ENCODE measurements at places on chromosomes 1 and 21. TPM values are rescaled to one million over a fixed set of nuclear protein-coding genes. Genes with fewer than 3 reads are reported as not detected.

DNA sequence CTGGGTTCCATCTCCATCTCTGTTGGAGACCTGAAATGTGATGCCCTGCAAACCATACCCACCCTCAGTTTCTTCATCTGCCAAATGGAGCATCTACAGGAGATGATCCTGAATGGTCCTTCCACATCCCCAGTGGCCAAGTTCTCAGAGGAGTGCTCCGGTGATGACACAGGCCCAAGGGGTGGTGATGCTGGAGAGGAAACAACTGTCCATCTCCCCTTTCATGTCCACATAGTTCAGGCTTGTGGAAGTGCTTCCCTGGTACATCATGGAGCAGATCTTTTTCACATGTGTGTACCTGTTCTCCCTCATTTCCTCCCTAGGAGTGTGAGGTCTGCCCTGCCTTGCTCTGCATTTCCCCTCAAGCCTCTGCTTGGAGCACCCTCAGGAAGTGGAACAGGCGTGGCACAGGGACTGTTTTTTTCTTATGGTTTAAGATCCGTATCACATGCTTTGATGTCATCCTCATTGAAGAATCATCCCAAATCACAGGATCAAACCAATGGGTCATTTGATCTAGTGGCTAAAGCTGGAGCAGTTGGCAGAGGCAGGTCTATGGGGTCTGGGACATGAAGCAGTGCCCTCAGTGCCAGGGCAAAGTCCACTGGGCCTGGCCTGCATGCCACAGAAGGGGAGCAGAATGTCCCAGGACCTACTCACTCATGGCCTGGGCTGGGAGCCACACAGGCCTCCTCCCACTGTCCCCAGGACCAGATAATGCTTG lies 8.2 kb upstream of the TRIM63 start:
- peak; percentile 49 for DNase-seq

DNA sequence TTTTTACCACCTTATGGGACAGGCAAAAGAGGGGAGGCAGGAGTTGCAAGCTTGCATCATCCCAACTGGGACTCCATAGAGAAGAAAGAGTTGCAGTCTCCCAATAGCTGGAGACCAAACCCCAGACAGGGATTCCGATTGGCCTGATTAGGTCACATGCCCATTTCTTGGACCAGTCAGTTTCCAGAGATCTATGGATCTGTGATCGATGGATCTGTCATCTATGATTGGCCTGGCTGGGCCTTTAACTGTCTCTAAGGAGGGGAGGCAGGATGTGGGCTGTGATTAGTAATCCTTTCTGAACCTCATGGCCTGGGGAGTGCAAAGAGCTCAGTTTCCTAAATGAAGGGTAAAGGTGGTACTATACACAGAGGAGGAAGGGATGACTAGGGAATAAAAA lies 252.1 kb downstream of the MATN1 start:
- DNase-seq: no peak

- DNase-seq: no peak
Measured at GRCh38 chr1:229159668-229160544, 111.0 kb upstream of the RAB4A start.

- no peak for DNase-seq
Measured at GRCh38 chr1:12530462-12531178, 87.4 kb downstream of the DHRS3 start.

DTL gene
- total RNA-seq: 0.30 TPM

GRCh38 chr1:46081619-46082018 lies 50.8 kb downstream of the PIK3R3 start:
- no peak for DNase-seq

RGSL1 gene
- not detected for total RNA-seq

GRCh38 chr1:198889101-198889500 lies 250.3 kb downstream of the PTPRC start:
- DNase-seq: no peak

DNA sequence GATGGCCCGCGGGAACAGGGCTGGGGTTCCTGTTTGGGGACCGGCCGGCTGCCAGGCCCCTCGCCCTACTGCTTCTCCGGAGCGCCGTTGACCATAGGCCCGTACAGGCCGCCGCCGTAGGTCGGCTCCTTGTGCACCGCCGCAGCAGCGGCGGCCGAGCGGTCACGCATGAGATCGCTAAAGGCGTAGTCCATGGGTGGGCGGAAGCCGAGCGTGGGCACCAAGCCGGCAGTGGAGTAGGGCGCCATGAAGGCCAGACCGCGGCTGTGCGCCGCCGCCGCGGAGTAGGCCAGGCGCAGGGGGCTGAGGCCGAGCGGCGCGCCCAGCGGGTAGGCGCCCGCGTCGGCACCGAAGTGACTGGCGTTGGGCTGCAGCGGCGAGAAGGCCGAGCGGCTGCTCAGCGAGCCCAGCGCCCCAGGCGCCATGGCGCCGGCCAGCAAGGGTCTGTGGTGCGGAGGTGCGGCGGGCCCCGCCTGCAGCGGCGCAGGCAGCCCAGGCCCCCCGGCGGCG lies 4.6 kb downstream of the DMRTA2 start:
- DNase-seq: no peak

OPRD1 gene
- total RNA-seq: not detected

RASSF5 gene
- total RNA-seq: 8.8 TPM

DNA sequence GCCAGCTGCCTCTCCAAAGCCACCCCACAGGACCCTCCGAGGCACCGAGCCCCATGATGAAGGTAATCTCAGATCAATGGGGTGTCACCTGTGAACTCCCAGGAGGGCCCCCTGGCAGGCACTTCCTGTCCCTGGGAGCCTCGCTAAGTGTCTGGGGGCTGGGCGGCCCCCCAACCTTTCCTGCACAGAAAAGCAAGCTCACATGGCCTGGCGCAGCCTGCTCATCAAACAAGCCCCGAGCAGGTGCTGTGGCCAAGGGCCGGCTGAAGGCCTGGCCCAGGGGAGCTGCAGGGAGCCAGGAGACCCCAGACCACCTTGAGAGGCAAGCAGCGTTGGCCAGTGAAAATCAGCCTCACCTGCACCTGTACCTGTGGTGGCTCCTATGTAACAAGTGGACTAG lies 2.9 kb downstream of the RIPK4 start:
- no peak for DNase-seq

CCDC185 gene
- total RNA-seq: not detected

- DNase-seq: no peak
Measured at GRCh38 chr1:50570066-50570468, 146.8 kb upstream of the DMRTA2 start.

Data from heart left ventricle (tissue), 16 donors.